ENCODE measurements at places on chromosomes 16 and 17.

DNA sequence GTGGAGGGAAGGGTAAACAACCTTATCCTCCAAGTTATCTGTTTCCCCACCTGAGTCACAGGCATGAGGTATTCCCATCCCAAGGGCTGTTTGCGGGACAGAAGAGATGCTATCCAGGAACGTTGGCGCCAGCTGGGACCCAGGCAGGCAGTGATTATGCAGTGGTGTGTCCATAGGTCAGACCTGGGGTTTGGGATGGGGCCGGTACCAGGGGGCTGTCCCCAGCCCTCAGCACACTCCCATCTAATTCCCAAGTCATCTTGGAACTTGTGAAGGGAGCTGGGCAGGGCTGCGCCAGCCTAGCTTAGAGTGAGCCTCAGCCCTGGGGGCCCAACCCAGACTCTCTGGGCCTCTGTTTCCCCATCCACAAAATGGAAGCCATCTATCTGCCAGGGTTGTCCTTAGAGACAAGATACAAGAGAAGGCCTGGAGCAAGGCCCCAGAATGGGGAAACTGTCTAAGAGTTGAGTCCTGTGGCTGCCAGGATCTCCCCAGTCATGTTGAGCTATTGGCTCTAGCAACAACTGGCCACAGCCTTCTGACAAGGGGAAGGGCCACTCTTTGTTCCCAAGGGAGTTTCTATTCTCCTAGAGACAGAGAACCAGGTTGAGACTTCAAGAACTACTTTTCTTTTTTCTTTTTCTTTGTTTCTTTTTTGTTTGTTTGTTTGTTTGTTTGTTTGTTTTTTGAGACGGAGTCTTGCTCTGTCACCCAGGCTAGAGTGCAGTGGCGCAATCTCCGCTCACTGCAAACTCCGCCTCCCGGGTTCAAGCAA lies 9.8 kb upstream of the JUP start:
- DNase-seq: no peak

GRCh38 chr16:2702871-2703745 lies 16.9 kb downstream of the PRSS27 start:
- no peak for DNase-seq

- DNase-seq: no peak
These were observed 5.4 kb upstream of the GAA start for GRCh38 chr17:80095844-80096475.

DNA sequence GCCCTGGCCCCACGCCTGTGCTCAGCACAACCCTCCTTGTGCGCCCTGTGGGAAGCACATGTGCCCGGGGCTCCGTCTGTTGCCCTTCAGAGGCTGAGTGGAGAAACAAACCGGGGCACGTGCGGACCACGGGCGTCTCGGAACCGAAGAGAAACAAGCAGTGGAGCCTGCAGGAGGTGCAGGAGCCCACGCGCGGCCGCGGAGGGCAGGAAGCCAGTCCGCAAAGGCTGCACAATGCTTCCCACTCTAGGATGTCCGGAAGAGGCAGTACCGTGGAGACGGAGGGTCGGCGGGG lies 75.5 kb upstream of the GNG13 start:
- no peak for DNase-seq

- DNase-seq: no peak
These were observed 5.9 kb downstream of the MLLT6 start for GRCh38 chr17:38710985-38711384.

DNA sequence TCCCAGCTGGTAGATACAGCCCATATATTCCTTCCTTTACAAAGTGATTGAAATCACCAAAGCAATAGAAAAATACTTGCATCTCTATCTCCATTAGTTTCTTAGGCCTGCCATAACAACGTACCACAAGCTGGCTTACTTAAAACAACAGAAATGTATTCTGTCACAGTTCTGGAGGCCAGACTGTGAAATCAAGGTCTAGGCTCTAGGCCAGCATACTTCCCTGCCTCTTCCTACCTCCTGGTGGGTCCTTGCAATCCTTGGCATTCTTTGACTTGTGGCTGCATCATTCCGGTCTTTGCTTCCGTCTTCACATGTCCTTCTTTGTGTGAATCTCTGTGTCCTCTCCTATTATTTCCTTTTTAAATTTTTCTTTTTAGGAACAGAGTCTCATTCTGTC lies 62.5 kb downstream of the ERCC4 start:
- no peak for DNase-seq

- DNase-seq: no peak
These were observed 21.5 kb downstream of the PARN start for GRCh38 chr16:14608604-14609003.

GRCh38 chr17:77314601-77315000 lies 173.8 kb downstream of the SEC14L1 start:
- no peak for DNase-seq

DNA sequence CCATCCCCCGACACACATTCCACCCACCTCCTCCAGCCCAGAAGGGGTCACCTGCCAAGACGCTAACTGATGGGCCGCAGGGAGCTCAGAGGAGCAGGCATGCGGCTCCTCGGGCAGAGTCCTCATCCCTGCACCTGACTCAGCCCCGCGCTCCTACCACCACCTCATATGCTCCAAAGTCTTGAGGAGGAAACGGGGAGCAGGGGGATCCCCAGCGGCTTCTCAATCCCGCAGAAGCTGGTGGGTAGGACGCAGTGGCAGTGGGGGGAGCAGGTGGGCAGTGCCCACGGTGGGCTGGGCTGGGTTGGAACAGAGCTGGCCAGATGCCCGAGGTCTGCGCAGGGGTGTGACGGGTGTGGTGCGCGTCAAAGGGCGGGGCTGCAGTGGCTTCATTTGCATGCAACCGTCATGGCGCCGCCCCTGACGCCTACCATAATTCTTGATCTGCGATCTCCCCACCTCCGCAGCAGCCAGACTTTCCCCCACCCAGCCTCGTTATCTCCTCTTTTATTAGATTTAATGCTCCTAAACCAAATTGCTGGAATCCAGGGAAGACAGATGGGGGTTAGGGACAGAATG lies 39.0 kb upstream of the EMP2 start:
- DNase-seq: no peak
